KBM-7 (cell line): ENCODE measurements at places on chromosomes 12 and 14.

DNA sequence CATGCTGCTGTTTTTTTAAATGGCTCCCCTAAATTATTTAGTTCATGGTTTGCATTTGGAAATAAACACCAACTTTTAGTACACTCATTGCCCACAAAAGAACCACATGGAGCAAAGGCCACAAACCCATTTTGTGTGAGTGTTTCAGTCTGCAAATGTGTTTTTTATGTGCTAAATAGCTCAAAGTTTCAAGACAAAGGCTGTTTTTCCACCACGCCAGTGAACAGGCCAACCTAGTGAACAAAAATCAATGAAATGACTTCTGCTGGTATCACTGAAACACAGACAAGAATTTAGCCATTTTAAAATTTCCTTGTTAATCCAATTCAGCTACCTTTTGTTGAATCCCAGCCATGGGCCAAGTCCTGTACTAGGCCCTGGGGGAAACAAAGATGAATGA is 52.3 kb downstream of the PLXNC1 start:
- DNase-seq = no peak

DNA sequence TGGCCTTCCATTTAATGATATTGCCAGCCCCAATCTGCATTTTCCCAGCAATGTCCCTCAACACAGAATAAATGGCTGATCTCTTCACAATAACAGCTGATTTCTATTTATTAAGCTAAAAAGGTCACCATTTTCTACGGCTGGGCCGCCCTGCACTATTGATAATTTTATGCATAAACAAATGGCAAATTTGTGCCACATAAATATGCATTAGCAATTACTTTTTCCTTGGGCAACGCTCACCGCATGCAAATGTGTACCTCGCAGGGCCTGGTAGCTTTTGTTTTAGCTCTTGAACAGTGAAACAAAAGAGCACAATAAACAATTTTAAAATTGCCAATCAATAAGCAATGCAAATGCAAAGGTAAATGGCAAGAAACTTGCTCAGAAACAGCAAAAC is 331.9 kb upstream of the SOX5 start:
- DNase-seq = no peak

- DNase-seq = peak; percentile 54
Observed at GRCh38 chr12:130880411-130880885, 8.6 kb downstream of the RAN start.

DNA sequence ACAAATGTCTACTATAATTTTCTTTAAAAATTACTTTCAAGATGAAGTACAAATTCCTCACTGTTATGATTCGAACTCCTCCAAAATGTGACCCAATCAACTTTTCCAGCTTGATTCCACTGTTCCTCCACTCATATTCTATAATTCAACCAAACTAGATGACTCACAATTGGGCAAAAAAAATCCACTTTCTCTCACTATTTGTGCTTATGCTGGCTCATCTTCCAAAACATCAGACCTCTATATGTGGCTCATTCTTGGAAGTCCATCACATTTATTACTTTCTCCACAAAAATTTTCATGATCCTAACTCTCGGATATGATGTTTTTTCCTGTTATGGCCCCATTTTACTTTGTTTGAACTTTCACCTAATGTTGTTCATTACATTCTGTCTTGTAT is 26.9 kb upstream of the RXYLT1 start:
- no peak for DNase-seq

GRCh38 chr14:76926521-76927251 is 100.5 kb downstream of the LRRC74A start:
- DNase-seq = peak; percentile 66

GRCh38 chr12:68487721-68488309 is 122.9 kb upstream of the RAP1B start:
- DNase-seq = no peak

DNA sequence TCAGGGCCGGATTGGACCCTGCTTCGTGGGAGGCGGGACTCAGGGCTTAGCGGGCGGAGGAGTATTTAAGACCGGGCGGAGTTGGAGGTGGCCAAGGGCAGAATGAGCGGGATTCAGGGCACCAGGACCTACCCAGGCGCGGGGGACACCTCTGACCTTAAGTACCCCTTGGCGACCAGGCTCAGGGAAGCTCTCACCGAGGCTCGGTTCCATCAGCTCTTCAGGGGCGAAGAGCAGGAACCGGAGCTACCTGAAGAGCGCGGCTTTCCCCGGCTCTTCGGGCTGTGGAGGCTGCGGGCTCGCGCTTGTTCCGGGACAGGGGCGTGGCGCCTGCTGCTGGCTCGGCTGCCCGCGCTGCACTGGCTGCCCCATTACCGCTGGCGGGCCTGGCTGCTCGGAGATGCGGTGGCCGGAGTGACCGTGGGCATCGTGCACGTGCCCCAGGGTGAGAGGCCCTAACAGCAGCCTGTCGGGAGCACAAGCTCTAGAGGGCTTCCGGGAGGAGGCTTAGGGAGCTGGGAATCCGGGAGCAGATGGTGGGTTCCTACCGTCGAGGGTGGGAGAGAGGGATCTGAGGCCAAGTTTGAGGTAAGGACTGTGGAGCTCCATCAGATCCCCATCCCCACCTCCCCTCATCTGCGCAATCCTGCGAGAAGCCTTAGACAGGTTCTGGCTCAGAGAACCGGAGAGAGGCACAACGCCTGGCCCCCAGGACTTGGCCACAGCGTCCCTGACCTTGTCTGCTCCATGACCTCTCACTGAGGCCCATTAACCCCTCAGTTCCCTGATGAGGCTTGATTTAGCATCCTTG is 8.4 kb downstream of the ARHGEF25 start:
- DNase-seq = no peak

DNA sequence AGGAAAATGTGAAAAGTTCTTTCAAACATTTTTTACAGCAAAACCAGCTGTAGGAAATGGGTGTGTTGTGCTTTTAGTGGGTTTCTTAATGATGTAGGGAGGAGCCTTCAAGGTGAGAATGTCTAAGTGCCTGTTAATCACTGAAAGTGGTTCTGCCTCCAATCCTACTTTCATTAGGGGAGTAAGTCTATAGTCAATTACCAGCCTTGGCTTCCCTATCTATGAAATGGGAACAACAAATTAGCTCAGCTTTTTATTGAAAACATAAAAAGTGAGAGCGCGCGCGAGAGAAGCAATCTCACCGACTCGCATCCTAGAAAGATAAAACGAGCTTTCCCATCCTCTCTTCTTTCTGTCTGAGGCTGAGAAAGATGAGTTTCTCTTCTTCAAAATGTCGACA is 140.0 kb upstream of the LHX5 start:
- DNase-seq = no peak
